NCI-H1105 (cell line): ENCODE measurements at places on chromosomes 6 and 20.

GRCh38 chr6:125117818-125118217 is 35.8 kb upstream of the TPD52L1 start:
- no peak for DNase-seq

DNA sequence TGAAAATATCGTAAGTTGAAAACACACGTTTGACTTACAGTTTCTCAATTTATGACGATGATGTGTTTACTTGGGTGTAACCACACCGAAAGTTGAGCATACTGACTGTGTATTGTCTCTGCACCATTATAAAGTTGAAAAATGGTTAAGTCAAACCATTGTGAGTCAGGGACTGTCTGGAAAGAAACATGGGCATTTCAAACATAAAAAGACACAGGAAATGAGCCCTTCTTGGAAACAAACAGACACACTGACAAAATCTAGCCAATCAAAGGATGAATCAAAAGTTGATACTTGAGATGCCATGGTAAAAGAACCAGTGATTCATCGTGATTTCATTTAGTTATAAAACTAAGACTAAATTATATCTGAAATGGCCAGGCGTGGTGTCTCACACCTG is 5.3 kb downstream of the POPDC3 start:
- no peak for DNase-seq

- DNase-seq = no peak
These were observed 174.4 kb downstream of the SYNE1 start for GRCh38 chr6:152462716-152463115.

DNA sequence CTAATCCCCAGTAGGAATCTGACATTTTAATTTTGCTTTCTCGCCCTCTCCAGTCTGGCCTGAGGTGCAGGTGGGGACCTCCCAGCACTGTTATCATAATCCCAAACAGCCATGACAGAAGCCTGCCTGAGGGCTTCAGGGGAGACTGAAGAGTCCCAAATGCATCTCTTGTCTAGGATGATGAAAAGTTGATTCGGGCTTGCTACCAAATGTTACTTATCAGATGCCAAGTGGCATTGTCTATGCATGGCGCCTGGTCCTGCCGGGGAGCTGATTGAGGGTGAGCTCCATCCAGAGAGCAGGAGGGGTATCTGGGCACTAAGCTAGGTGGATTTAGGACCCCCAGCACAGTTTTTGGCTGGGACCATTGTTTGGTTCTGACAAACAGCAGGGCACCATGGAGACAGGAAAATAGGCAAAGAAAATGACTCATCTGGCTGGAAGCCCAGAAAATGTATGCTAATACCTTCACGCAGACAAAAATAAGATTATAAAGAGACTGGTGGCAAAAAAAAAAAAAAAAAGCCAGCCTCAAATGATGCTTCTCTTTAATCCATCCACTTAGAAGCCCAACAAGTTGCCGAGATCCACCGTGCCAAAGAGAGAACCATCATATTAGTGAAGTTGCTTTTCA is 513.7 kb upstream of the SULF2 start:
- peak; percentile 94 for DNase-seq

- peak; percentile 98 for DNase-seq
These were observed 72.1 kb downstream of the CBFA2T2 start for GRCh38 chr20:33561692-33562601.

DNA sequence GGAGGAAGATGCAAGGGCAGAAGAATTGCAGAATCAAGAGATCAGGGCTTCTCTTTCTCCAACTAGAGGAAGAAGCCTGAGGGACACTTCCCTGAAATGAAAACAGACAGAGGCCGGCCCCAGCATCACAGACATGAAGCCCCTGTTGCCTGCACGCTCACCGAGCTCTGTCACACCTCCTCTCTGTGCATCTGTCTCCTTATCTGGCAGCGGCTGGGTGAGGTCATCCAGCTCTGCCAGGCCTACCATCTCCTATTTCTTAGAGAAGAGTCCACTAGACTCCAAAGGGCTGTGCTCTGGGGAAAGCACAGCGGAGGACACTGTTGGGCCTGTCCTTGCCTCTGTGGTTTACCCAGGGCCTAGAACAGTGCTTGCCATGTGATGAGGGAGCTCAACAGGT is 71.9 kb upstream of the MLN start:
- no peak for DNase-seq

- DNase-seq = no peak
These were observed 328 bp downstream of the RRBP1 start for GRCh38 chr20:17681726-17682102.

- DNase-seq = no peak
These were observed 1.3 kb upstream of the MTFR2 start for GRCh38 chr6:136251394-136251793.

DNA sequence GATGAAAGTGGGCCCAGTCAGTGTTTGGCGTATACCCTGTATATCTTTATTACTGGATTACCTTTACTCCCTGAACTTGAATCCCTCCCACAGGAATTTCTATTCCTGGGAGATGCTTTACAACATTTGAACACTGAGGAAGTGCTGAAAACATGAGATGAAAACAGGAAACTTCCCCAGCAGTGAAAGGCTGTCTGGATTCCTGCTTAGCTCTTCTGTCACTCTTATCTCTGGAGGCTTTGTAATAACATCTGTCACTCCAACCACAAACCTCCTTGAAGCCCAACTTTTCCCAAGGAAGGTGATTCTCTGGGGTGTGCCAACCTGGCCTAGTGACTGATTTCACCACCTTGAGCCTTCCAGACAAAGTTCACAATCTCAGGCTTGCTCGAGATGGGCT is 264.5 kb upstream of the BMP2 start:
- DNase-seq = no peak

DNA sequence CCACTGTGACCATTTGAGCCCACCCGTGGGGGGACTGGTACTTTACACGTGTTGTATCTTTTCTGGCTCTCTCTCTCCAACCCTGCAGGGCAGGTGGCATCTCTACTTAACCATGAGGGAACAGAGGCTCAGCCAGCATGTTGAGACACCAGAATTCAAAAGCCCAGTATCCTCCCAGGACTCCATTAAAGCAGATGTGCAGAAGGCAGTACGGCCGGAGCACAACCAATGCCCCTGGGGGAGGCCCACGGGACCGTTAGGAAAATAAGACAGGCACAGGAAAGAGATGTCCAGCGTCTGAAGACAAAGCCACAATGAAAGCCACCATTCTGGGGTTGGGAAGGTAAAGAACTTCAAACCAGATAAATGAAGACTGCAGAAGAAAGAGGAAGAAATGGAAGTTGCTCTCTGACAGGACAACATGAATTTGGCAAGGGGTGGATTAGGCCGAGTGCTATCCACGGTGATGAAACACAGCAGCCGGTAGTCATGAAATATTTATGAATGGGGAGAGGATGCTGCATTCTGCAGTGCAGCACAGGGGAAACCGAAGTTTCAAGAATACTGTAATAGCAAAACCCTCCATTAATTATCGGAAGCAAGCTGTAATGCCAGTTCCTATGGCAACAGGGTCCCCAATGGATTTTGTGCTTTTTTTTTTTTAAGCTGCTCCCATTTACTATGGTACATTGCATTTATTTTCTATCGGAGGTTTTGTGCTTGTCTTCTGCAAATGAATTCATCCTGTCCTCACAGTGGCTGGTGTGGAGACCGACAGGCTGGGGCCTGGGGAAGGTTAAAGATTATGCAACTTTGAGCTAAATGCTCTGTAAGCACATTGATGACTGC is 179.4 kb downstream of the NRN1 start:
- no peak for DNase-seq

GRCh38 chr20:48897305-48898010 is 24.1 kb upstream of the ARFGEF2 start:
- DNase-seq = no peak

- DNase-seq = no peak
These were observed 150.4 kb upstream of the BMP5 start for GRCh38 chr6:56025795-56026194.

DNA sequence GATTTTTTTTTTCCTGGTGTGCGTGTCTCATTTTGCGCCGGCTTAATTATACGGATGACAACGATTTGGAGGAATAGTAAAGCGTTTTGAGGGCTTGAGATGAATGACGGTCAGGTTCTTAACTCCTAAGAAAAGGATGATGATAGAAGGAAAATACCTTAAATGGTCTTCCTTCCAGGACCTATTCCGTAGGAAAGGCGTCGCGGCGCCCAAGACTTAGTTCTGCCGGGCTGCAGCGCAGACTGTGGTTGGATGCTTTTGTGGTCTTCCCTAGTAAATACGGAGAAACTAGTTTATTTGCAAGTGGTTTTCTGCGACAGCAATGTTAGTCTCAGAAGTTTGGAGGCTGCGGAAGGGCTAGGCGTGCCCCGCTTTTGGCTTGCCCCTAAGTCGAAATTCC is 8.4 kb downstream of the GNAS-AS1 start:
- no peak for DNase-seq

GRCh38 chr6:123089226-123089625 is 93.2 kb downstream of the CLVS2 start:
- peak; percentile 68 for DNase-seq

DNA sequence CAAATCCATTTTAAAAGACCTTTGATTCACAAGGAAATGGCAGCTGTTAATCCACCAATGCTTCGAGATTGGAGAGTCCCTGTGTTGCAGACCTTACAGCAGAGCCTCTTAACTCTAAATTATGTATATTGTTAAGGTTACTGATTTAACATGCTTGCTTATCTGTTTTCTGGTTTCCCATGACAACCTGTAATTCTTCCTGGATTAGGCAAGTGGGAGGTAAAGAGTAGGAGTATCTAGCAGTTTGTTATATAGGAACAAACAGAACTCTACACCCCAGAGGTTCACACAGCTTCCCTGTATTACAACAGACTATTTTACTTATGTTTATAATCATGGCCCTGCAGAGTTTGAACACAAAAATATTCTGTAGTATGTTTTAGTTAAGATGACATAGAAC is 39.5 kb downstream of the NKX2-4 start:
- no peak for DNase-seq

DNA sequence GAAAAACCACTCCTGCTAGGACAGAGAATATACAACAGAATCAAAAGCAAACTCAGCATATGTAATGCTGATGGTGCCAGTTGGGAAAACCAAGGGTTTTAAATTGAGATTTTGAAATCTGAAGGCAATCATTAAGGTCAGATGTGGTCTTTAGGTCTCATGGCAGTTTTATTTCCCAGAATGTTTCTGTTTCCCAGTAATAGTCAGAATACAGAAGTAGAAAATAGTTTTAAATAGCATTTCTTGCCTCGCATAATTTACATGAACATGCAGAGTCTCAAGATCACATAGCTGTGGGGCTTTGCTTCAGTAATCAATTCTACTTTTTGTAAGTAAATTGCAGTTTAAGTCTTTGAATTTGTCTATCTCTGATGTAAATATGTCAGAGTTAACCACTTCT is 58.1 kb downstream of the RNF144B start:
- DNase-seq = no peak

GRCh38 chr20:9068233-9068801 is 570 bp upstream of the PLCB4 start:
- peak; percentile 53 for DNase-seq

DNA sequence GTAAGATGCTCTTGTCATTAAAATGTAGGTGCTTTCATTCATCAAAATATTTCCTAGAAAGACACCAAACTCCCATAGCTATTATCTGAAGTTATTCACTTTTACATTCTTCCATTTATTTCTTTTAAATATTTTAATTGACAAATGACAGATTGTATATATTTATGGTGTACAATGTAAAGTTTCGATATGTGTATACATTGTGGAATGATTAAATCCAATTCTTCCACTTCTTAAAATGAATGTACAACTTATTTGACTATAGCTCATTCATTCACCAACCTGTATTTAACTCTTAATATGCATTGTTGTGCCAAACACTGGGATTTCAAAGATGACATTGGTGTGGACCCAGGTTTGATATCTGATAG is 41.0 kb downstream of the CCN2 start:
- DNase-seq = no peak

DNA sequence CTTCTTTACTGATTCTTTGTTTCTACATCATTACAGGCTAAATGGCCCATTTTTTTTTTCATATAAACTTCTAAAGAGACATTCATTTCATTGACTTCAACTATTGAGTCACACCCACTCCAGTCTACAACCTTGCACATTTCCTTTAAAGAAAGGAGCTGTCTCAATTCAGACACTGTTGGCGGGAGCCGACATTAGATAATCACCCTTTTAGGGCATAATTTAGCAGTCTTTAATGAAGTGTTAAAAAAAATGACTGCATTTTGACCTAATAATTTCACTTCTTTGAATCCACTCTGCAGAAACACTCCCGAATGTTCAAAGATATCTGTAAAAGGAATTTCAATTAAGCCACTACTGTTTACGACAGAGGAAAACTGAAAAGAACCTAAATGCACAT is 1.5 kb downstream of the EPM2A start:
- peak; percentile 19 for DNase-seq

DNA sequence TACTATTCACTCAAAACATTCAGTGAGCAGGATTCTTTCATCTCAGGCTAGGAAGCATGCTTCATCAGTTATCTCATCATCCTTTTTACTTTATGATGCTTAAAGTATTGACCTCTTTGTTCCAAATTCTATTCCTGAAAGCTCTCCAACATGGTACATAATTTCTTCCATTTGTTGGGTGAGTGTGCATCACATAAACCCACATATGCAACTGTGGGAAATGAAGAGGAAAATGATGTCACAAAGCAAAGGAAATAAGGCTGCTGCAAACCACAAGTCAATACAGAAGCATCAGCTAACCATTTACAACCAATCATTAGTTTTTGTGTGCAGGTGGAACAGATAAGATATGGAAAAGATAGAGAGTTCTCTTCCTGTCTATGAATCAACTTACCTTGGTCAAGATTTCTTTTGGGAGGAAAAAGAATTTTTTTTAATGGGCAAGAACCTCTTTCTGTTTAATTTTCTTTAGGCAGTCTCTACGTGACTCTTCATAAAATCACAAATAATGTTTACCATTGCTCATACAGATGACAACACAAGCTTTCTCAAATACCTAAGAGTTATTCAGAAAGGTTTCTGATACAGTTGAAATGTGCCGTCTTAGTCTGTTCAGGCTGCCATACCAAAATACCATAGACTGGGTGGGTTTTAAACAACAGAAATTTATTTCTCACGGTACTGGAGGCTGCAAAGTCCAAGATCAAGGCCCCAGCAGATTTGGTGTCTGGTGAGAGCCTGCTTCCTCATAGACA is 259.9 kb downstream of the ADGRG6 start:
- DNase-seq = no peak

DNA sequence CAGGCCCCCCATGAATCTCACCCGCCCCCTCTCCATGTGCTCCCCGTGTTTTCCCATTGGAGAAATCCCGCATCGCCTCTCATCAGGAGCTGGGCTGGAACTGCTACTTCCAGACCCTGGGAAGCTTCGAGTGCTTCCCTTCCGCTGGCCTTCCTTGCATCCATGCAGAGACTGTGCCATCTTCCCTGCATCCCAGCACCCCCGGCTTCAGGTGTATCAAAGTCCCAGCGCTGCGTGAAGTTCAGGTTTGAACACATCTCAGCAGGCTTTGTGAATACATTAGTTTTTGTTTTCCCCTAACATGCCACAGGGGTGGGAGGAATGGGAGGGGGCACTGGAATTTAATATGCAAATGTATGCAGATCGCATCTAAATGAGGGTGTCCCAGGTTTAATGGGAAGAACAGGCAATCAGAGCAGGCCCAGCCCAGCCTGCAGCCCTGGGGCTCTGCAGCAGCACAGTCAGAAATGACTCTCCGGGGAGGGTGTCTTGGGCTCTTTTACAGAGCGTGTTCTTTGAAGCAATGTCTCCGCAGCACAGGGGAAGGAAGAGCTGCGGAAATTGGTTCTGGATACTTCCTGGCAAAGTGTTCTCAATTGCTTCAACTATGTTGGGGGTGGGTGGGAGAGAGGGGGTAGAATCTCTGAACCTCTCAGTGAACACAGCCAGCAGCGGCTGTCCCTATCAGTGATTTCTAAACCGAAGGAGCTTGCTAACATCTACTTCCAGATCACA is 8.3 kb upstream of the MMP9 start:
- DNase-seq = no peak
